ENCODE measurements at places on chromosomes 3 and 15. TPM values are rescaled to one million over a fixed set of nuclear protein-coding genes. Genes with fewer than 3 reads are reported as not detected.

CDAN1 gene
- total RNA-seq = 11.7 TPM

TRH gene
- not detected for total RNA-seq

AGBL1 gene
- total RNA-seq = 0.32 TPM

ETV5 gene
- total RNA-seq = 9.2 TPM

CCR8 gene
- total RNA-seq = not detected

SRP14 gene
- 154 TPM for total RNA-seq

GPR176 gene
- 1.2 TPM for total RNA-seq

Data from mucosa of descending colon (tissue), 3 donors.